ENCODE measurements at places on chromosomes 16 and 17.

DNA sequence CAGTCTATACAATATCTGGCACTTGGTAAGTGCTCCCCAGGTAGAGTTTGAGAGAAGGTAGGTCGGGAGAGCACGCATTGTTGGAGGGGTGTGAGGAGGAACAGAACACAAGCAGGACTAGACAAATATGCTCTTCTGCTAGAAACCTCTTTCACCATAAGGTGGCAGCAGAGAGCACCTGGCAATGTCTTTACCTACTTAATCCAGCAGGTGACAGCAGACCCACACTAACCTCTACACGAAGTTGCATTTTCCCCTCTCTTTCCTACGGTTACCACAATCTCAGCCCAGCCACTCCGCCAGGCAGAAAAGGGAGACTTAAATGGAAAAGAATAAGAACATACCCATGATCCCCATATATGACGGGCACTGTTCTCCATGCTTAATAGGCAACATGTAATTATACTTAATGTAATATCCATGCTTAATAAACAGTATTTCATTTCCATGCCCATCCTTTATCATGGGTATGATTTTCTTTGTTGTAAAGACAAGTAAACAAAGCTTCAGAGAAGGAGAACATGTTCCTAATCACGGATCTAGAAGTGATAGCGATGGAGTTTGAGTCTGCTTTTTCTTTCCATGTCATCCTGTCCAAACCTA lies 55.1 kb upstream of the CCL2 start:
- peak; percentile 71 for DNase-seq

GRCh38 chr17:59669411-59669810 lies 37.8 kb downstream of the PTRH2 start:
- DNase-seq: no peak

DNA sequence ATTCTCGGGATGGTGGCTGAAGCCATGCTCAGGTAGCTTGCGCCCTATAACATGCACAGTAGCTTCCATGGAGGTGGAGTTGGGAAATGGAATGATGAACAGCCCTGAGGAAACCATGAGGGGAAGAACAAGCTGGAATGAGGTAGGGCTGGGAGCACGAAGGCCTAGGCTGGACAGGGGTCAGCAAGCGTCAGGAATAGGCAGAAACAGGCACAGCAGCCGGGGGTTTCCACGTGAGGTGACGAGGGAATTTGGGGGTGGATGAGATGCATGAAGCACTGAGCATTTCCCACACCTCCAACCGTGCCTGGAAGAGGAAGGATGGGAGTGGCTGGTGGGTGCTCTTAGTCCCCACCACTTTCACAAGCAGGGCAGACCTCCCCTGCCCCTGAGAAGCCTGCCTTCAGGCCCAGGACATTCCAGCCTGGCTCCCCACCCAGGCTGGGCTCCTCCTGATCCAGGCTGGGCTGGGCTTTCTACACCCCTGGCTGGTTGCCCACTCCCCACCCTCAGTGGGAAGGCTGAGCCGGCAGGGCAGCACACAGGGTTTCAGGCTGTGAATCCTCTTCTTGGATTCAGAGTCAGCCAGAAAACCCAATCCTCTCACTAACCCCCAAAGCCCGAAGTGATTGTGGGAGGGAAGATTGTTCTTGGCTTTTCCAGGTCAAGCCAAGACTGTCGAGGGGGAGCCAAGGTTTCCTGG lies 21.9 kb downstream of the PLEKHG4 start:
- no peak for DNase-seq

DNA sequence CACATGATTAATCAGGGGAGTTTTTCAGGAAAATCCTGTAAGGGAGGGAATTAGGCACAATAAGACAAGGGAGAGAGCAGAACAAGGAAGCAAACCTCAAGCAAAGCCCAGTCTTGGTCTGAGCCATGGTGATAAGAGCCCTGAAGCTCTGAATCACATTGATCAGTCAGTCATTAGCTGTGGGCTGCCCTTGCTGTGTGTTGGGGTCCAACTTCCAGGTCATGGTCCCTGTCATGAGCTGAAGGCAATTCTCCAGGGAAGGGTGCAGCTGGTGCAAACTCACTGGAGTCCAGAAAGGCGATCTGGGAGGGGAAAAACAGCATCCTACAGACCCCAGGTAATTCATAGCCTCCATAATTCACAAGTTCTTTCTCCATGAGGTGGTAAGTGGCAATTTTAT lies 89.9 kb downstream of the CYLD start:
- DNase-seq: no peak

DNA sequence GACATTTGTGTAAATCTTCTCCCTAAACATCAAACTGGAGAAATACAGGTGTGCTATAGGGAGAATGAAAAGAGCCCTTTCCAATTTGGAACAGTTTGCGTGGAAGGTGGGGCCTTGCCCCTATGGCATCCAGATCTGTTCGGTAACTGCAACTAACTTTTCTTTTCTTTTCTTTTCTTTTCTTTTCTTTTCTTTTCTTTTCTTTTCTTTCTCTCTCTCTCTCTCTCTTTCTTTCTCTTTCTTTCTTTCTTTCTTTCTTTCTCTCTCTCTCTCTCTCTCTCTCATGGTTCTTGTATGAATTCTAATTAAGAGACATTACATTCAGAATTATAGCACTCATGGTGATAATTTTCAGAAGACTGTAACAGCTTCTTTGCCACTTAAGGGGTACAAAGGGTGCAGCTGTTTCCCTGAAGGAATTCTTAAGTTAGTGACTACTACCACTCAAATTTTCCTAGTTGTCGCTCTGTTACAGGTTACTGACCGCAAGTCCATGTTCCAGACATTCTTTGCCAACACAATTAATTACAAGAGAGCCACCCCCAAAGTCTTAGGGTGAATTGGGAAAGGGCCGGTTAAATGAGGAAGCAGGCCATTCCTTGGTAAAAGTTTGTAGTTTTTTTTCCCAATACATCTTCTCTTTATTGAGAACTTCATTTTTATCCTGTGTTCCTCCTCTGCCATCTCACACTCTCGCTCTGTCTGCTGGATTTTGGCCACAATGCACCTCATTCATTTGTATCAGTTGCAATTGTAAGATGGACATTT lies 69.8 kb downstream of the KSR1 start:
- DNase-seq: no peak

- DNase-seq: no peak
These were observed 188.0 kb downstream of the CDH11 start for GRCh38 chr16:64933885-64934284.

- DNase-seq: no peak
These were observed 5.5 kb downstream of the SERPINF1 start for GRCh38 chr17:1767358-1767757.

GRCh38 chr17:62030264-62030663 lies 34.8 kb downstream of the MED13 start:
- no peak for DNase-seq

DNA sequence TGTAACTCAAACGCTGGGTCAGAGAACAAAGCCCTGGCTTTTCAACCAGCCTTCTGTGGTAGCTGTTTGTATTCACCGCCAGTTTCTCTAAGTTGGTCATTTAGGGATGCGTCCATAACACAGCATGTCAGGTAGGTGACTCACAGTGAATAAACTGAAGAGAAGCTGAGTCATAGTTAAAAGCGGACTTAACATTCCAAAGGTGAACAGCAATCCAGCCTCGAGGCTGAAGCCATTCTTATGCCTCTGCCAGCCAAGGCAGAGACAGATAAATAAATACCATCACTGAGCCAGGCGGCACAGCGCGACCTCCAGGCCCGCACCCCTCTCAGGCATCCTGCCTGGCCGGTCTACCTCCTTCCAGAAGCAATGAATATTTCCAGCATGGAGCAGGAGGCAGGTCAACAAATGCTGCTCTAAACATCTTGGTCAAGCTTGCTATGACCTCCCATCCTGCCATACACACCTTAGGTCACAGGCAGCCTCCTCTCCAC lies 12.4 kb upstream of the CACNG4 start:
- DNase-seq: no peak

DNA sequence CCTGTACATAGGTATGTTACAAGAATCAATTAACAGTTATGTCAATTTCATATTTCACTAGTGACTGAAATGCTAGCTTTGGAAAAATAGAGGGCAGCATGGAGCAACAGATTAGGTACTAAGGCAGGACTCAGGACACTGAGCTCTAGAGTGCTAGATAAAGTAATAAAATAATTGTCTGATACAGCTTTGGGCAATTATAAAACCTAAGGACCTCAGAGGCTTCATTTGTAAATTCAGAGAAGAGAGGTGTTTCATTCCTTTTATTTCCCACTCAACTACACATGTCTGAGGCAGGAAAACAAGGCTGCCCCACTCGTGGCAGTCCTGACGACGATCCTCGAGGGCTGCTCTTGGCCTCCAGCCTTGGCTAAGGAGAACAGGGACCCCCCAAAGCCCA lies 81.5 kb downstream of the CA4 start:
- no peak for DNase-seq

DNA sequence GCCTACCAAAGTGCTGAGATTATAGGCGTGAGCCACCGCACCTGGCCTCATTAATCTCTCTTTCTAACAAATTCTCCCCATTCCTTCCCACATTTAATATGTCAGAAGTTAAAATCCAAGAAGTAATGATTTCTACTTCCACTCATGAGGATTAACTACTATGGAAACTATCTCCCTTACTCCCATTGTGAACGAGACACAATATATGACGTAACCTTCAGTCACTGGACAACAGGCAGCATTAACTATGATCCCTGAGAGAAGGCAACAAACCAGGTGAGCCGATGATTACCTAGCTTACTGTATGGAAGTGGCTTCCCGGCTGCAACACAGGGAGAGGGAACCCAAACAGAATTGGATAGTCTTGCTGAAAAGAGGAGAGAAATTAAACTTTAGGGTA lies 20.0 kb downstream of the GLG1 start:
- DNase-seq: no peak

Data from stimulated activated naive CD8-positive, alpha-beta T cell treated with anti-CD3 and anti-CD28 coated beads, Interleukin-15, amount 100 ng/mL, for 72 hours (primary cell).